ENCODE measurements at places on chromosomes 2 and 18. TPM values are rescaled to one million over a fixed set of nuclear protein-coding genes. Genes with fewer than 3 reads are reported as not detected.

The PASK gene
- 25.5 TPM for total RNA-seq

The DSG1 gene
- total RNA-seq, result not detected

- DNase-seq, result peak; percentile 57
Measured at GRCh38 chr2:161250864-161251436, 57.3 kb upstream of the PSMD14 start.

DNA sequence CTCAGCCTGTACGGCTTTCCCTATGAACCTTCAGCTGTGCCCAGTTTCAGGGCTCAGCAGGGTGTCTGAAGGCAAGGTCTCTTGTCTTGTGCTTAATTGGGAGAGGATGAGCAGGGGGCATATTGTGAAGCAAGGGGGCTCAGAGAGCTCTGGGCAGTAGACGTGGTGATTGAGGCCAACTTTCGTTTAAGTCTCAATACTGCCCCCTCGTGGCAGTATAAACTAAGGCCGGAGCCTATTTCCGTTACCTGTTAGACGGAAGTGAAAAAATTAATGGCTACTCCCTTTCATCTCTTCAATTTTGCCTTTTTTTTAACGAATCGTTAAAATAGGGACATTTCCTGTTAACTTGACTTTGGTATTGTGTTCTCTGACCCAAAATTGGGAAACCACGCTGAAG is 193.4 kb downstream of the TDRD15 start:
- peak; percentile 85 for DNase-seq

GRCh38 chr2:73018188-73018825 is 53.2 kb downstream of the SFXN5 start:
- DNase-seq, result no peak

The CD8A gene
- 9.1 TPM for total RNA-seq

GRCh38 chr2:88329815-88330603 is 122.5 kb downstream of the FOXI3 start:
- no peak for DNase-seq

The COLEC12 gene
- 12.1 TPM for total RNA-seq

The POLR1B gene
- total RNA-seq, result 18.3 TPM

The NT5DC4 gene
- total RNA-seq, result not detected

- DNase-seq, result no peak
Measured at GRCh38 chr2:3039188-3040065, 338.2 kb downstream of the EIPR1 start.

The ZSWIM2 gene
- not detected for total RNA-seq

- no peak for DNase-seq
Measured at GRCh38 chr2:15733867-15734673, 142.4 kb downstream of the DDX1 start.

GRCh38 chr2:46719487-46719886 is 196.1 kb downstream of the MCFD2 start:
- no peak for DNase-seq

GRCh38 chr2:43225093-43225787 is 1.2 kb downstream of the ZFP36L2 start:
- peak; percentile 85 for DNase-seq

DNA sequence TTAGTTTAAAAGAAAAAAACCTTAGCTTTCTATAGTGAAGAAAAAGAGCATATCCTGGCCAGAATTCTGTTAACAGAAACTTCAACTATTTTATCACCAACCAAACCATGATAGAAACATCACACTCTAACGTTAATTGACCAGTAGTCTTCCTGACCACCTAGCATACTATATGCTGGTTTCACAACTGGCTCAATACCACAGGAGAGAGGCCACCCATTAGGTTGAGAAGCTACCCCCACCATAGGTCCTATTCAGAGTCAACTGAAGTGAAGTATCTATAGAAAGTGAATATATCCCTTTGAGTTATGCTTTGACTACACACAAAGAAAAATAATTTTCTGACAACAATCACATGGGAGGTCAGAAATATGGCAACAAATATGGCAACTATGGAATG is 85.2 kb upstream of the STK17B start:
- DNase-seq, result no peak

The ADCYAP1 gene
- 3.4 TPM for total RNA-seq

- no peak for DNase-seq
Measured at GRCh38 chr2:202203348-202203747, 35.0 kb downstream of the SUMO1 start.

GRCh38 chr2:176111846-176112374 is 4.7 kb upstream of the HOXD10 start:
- no peak for DNase-seq

DNA sequence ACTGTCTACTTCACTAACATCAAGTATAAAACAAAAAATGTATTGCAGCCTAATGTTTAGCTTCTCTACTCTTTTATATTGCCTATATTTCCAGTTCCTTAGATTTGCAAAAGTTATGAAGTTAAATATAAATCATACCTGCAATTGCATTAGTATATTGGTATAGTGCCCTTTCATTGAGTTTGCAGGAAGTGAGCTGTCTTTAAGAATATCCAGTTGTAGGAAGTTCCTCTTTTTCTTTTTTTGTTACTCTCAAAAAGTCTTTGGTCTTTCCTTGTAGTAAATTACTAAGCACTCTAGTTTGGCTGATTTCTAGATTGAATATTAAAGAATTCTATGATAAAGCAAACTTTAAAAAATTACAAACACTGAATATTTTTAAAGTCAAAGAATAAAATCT is 71.3 kb upstream of the FN1 start:
- DNase-seq, result no peak

DNA sequence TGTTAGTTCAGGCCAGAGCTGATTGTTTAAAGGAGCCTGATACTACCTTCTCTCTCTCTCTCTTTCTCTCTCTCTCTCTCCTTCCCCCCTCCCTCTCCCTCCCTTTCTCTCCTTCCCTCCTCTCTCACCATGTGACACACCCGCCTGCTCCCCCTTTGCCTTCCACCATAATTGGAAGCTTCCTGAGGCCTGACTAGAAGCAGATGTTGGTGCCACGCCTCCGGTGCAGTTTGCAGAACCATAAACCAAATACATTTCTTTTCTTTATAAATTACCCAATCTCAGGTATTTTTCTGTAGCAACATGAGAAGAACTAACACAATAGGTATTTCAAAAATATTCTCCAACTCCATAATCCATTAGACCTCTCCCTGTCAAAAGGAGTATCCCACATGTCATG is 62.4 kb downstream of the ANKRD62 start:
- no peak for DNase-seq

The MYO5B gene
- 179 TPM for total RNA-seq

DNA sequence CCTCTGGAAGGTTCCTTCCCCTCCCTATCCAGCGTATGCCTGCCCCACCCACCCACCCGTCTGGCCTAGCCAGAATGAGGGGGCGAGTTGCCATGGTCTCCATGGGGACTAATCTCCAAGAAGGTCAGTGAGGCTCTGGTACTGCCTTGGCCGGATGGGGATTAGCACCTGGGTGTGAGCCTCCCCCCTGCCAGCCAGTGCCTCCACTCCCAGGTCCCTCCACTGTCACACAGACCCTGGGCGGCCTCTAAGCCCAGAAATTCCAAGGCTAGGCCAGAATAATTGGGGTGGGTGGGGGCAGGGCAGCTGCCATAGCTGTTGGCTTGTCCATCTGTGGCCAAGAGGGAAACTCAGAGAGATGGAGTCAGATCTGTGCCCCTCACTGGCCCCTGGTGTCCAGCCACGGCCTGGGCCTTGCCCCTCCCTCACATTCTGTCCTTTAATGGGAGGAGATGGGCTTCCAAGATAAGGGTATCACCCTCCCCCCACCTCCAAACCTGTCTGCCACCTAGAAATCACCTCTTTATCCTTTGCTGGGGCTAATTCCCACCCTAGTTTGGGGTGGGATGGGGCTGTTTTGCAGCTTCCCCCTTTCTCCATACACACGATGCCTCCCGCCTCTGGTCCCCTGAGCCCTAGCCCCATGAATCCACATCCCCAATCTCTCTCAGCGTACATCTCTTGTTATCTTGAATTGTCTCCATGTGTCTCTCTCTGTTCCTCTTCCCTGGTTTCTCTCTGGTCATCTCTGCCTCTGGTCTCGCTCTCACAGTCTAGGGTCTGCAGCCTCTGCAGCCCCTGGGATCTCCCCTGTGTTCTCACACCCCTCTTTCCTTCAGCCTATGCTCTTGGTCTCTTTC is 6.0 kb upstream of the CRYBA2 start:
- DNase-seq, result no peak

DNA sequence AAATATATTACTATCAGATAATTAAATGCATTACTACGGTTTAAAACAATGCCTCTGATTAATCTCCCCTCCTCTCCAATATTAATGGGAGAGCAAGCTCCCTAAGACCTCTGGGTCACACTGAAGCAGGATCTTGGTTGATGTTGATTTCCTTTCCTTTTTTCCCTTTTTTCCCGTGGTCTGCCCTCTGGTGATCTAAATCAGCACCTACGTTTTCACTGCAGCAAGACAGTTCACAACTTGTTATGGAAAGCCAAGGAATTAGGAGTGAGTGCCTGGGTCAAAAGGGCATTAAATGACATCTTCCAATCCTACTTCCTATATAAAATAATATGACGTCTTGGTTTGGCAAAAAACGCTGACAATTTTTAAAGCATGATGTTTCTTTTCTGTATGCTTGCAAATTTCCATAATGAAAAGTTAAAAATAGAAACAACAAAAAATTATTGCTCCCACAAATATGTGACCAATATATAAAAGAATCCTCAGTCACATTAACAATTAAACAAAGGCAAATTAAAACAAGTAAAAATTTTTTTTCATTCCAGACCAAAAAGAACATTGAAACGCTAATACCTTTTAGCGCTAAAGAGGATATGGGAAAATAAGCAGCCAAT is 7.9 kb upstream of the CFAP36 start:
- DNase-seq, result no peak

The CYP27A1 gene
- total RNA-seq, result 70.0 TPM

DNA sequence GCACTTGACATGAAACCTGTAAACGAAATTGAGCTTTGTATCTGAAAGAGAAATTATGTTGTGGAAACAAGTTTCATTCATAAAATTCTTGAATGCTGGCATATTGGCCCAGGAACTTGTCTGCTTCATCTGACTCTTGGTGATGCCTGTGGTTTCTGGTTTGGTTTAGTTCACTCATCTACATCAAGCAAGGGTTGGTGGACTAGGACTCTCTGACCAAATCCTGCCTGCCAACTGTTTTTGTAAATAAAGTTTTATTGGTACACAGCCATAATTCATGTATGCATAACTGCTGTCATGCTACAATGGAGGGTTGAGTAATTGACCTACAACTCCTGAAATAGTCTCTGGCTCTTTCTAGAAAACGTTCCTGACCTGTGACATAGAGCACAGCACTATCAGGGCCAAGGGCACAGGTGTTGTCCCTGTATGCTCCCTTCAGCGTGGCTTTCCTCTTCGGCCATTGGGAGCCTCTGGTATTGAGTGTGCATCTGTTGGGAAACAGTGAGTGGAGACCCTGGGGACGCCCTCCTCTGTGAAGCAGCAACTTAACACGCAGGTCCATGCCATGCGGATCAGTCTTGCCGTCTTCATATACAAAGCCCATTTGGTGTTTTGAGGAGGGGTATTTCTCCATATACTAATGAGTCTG is 226.3 kb downstream of the SH3RF3 start:
- DNase-seq, result no peak

The HTR2B gene
- 0.17 TPM for total RNA-seq

DNA sequence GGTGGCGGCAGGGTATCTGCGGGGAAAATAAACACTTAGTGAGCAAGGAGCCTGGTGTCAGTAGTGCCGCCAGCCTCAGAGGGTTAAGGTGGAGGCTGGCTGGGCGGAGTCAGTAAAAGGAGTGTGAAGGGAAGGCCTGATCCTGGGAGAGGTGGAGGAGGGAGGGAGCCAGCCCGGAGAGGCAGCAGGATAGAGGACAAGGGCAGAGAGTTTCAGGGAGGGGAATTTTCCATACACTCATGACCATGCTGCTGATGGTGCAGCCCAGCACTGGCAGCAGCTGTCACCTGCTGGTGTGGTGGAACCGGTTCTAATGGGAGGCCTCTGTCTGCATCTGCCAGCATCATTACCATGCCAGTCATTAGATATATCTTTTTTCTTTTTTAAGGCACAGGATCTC is 2.0 kb upstream of the TEX44 start:
- no peak for DNase-seq

GRCh38 chr2:71309-72035 is 25.2 kb upstream of the FAM110C start:
- DNase-seq, result peak; percentile 12

The AQP12A gene
- total RNA-seq, result not detected

- DNase-seq, result no peak
Measured at GRCh38 chr2:145085612-145086011, 565.7 kb upstream of the ZEB2 start.

DNA sequence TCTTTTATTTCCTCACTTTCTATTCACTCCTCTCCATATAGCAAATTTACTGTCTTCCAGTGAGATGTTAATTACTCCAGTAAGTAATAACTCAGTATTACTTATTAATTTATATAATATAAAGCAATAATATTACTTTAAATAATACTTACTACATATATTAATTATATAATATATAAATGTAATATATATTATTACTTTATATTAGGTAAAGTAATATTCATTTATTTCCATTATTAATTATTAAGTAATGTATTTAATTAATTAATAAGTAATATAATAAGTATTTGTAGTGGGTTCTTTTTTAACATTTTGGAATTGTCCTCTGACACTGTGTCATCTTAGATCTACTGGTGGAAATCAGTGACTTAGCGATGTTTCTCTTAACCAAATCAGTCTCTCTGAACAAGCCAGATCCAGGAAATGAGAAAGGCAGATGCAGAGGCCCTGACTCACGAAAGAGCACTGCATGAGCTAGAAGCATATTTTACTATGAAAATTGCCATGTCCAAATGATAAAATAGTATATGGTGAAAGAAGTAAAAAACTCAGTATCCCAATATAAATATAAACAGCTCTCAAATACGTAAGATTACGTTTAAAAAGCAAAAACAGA is 115.9 kb downstream of the DSEL start:
- DNase-seq, result no peak

DNA sequence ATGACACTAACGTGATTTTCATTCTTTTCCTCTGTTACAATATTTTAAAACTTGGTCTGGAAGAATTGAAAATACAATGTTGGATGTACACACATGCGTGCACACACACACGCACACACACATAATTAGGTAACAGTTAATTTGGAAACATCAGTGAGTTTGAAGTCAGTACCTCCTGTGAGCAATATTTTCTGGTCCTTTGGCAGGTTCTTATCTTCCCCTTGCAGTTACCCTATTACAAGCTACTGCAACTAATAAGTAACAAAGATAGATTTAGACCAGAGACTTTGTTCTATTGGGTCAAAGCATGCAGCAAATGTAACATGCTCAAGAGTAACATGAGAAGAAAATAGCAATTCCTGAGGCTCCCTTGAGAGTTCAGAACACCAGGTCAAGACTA is 73.3 kb downstream of the ZNF385B start:
- DNase-seq, result no peak

- DNase-seq, result no peak
Measured at GRCh38 chr2:240133401-240133800, 2.7 kb downstream of the COPS9 start.

The LYPD6 gene
- 2.0 TPM for total RNA-seq

DNA sequence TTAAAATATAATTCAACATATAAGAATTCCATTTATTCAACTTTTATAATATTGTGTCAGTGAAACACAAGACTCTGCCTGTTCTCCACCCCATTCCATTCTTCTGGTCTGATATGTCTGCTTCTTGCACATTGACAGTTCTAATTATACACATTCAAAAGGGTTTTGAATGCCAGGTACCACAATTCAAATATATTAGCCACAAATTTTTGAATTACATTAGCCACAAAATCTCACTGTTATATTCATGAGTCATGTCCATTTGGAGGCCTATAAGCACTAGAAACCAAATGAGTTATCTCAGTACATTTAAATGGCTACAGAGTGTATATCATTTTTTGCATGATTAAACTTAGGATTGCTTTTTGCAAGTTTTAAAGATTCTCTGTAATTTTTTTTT is 72.1 kb downstream of the CCDC150 start:
- no peak for DNase-seq
